ENCODE measurements at places on chromosomes 11 and 22.

- no peak for DNase-seq
These were observed 93.8 kb upstream of the BLID start for GRCh38 chr11:122209619-122210366.

DNA sequence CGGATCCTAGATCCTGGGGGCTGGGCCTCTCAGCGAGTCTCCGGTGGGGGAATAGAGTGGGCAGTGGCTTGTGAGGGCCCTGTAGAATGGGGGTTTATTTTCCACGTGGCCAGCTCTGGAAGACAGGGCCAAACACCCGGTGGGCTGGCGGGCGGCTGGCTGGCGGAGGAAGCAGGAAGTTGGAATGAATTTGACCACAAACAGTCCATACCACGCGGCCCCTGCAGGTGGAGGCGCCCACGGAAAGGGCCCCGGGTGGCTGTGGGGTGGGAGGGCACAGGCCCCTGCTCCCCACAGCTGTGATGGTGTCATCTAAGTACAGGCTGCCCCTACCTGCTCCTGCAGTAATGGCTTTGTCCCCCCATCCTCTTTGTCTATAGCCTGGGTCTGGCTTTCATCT is 15.1 kb downstream of the MCAT start:
- peak; percentile 33 for DNase-seq

DNA sequence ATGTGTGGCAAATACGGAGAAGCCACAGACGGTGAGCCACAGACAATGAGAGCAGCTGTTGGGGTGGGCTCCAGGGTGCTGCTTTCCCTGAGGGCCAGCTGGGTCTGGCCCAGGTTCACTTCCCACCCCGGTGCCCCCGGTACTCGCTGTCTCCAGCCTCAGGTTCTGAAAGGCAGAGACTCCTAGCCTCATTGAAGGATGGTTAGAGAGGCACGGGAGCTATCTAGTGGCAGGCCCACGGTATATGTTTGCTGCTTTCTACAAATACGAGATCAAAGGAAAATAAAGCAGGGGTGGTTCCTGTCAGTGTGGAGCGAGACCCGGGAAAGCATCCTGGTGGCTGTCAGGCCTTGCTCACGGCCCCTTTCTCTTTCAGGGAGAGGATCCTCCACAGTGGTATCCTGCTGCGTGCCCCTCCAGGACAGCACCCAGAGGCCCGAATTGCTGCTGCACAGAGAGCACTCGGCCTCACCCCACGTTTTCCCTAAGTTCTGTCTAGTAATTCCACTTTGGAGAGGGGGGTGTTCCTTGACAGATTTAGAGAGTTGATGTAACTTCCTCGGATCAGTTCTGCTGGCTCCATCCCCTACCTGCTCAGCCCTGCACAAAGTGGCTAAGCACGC is 3.0 kb downstream of the TMEM80 start:
- DNase-seq: no peak

- no peak for DNase-seq
These were observed 1463.0 kb downstream of the FAM181B start for GRCh38 chr11:81270686-81271085.

DNA sequence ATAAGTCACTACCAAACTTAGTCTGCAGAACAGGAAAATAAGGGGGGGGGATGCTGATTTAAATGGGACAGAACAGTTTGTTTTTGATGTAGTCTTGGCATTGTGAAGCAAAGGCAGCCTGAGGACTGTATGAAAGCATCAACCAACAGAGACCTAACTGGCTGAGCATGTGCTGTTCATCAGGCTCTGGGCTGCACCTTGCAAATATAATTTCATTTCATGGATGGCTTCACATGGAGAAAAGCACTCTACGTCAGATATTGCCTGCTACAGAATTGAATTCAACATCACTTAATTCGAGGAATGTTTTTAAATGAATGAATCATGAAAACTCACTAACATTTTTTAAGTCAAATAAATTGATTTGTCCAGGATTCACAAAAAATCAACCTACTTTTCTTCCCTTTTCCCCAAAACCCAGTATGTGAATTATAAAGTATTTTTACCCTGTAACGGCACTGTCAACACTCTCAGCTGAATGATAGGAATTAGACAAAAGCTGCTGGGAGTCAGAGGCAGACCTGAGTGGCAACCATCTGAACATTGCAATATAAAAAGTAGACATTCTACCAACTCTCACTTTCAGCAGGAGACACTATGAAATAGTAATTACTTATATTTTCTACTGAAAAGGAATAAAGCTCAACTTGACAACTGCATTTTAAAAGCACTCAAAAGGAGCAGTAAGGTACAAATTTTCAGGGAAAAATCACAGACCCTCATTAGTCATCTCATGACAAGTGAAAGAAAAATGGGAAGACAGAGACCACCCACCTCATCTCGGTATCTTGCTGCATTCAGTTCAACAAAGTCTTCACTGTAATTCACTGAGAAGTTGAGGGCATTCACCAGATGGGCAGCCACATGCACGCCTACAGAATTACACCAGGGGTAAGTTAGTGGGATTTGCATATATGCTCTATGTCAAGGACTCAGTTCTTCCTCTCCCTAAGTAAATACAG is 47.5 kb downstream of the NOX4 start:
- DNase-seq: no peak

DNA sequence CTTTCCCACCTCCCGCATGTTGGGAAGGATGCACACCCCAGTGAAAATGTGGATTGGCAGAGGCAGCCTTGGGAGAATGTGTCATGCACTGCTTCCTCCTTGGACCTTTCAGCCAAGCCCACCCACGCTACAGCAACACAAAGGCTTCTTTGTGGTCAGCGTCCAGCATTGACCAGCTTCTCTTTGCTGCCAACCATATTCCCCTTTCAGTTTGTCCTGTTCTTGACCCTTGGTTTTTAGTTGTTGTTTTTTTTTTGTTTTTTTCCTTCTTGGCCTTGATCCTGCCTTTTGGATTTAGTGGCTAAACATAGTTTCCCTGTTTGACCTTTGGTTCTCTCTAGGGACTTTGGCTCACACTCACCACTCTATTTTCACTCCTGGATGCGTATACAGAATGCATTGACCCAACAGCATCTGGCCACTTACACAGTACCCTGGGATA is 573.6 kb downstream of the INSC start:
- DNase-seq: no peak

- no peak for DNase-seq
These were observed 58.7 kb downstream of the GAS2 start for GRCh38 chr11:22725079-22725478.

GRCh38 chr11:15327786-15328231 is 213.1 kb downstream of the INSC start:
- peak; percentile 3 for DNase-seq

DNA sequence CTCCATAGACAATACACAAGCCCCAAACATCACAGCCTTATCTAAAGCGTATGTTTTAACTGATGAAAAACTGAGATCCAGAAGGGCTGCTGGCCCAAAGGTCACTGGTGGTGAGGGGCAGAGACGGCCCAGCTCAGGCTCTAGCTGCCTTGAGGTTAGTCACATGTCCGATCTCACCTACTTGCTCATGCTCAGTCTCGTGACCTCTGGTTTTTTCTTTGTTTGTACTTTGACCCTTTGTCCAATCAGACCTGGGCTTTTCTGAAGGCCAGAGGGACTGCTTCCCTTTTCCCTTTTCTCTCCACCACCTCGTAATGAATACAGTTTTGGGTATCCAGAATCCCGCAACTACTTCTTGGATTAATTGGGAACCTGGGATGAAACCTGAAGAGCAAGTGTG is 28.6 kb downstream of the MMP20 start:
- DNase-seq: no peak

- DNase-seq: no peak
These were observed 22.8 kb upstream of the TEF start for GRCh38 chr22:41358927-41359326.

DNA sequence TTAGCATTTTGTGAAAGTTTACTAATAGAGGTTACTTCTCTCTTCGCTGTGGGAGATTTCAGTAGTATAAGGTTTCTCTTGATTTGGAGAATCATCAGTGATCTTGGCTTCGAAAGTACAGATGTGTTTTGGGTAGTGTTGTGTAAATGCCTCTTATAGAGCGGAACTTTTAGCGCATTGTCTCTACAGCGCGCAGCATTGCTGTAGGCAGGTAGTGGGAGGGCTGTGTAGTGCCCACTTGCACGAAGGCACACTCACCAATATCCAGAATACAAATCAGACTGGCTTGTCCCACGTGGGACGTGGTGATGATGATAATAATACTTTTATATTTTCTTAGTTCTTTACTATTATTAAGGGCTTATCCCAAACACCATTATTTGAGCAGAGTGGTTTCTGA is 51.4 kb downstream of the FAM83F start:
- no peak for DNase-seq

DNA sequence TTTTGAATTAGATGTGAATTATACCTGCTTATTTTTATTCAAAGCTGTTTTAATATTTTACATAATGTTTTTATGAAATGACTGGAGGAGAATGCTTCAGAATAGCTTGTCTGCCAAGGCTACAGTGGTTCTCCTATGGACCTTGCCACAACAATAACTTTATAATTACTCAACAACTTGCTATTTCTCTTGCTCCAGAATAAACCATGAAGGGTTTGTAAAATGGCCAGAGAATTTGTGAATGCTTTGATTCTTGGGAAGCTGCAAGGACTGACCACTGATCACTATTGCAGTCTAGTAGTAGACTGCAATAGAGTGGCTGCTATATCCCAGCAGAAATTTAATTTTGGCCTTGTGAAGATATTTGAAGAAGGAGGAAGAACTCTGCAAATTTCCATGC is 199.7 kb downstream of the FAT3 start:
- DNase-seq: no peak

GRCh38 chr22:21672107-21672629 is 6.4 kb downstream of the PPIL2 start:
- DNase-seq: peak; percentile 55

DNA sequence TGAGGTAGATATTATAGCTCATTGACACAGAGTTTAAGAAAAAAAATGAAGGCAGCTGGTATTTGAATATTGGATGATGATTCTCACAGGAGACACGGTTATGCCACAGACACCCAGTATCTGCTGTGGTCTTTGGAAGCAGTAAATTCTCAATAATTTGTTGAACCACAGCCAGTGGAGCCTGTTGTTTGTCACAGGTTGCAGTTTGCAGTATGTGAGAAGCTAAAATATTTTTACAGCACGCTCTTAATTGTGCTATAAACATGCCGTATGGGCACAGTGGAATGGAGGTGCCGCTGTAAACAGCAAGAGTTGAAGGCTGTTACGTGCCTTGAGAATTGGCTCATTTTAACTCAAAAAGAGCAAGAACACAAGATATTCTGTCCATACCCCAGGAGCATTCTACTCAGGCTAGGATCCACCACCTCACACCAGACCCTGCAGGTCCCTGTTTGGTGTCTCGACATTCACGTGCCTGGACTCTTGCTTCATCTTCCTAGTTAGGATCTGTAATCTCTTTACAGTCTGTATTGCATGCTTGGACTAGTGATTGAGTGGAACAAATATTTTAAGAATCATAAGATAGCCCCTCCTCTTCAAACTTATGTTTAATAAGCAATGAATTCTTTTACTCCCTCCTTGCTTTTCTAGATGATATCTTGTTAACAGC is 94.7 kb upstream of the GAL start:
- DNase-seq: no peak

DNA sequence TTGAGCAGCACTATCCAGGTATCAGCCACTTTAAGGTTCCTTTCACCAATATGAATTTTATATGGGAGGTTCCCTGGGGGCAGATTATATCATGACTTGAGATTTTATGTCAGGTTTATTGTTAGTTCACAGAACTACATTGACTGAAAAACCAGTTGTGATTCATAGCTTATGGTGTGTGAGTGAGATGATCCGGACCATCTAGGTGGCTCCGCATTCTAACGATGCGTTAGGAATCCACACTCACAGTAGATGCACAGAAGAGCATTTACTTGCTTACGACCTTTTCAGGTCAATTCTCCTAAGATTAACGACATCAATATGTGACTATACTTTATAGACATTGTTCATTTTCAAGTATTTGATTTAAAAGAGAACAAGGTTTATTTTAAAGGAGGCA is 984.3 kb upstream of the CCDC90B start:
- DNase-seq: no peak

DNA sequence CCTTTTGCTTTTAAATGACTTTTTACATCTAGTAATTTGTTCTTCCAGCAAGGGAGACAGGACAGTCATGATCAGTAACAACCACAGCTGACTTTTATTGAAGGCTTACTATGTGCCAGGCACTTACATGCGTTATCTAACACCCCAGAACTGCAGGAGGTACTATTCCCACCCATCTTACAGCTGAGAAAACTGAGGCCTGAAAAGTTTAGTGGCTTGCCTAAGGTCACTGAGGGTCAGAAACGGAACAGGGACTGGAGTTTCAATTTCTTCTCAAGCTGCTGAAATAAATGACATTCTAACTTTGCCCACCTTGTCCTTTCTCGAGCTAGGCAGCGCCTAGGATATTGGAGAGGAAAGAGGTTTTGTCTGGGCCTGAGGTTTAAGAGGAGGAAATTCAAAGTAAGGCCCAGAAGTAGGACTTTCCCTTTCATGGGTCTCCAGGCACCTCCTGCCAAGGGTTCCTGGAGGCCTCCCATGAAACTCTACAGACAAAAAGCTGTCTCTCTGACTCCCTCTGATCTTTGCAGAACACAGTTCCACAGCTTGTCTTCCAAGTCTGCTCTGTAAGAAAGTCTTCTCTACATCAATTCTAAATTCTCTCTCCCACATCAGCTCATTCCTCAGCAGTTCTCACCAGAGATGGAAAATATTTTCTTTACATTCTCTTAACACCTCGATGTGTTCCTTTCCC is 102.2 kb downstream of the NAT10 start:
- no peak for DNase-seq

DNA sequence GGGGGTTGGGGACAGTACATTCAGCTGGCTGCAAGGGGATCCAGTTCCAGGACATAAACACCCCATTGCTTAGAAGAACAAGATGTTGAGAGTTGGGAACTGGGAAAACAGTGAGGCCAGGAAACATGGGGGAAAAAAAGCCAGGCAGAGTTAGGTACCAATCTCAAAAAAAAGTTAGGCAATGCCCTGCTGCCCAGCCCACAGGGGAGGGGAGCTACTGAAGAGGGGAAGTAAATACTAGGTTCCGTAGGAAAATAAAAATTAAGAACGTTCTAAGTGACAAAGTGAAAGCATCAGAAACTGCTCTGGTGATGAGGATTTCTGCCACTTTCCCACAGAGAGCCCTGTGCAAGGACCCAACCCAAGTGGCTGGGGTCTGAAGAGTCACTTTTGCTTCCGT is 12.0 kb downstream of the SPTBN2 start:
- no peak for DNase-seq

Data from Kasumi-1 (cell line).